ENCODE measurements at places on chromosomes 1 and 21.
A peak's percentile ranks its signal among the peaks of the same experiment; 100 is the strongest.

DNA sequence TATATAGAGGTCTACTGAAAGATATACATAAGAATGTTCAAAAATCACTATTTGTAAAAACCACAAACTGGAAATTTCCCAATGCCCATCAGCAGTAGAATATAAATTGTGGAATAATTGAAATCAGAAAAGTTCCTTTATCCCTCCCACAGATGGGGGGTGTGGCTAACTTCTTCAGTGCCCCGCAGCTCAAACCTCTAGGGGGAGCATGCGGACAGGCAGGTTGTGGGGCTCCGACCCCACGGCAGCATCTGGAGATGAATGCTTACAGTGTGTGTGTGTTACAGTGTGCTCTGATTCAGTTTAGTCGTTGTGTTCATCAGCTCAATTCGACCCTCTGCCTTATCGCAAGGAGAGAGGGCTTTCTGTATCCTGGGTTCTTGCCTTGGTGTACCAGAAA lies 262.1 kb upstream of the LRRC7 start:
- DNase-seq: no peak

GRCh38 chr1:180278596-180279395 lies 48.7 kb downstream of the LHX4 start:
- DNase-seq: no peak

DNA sequence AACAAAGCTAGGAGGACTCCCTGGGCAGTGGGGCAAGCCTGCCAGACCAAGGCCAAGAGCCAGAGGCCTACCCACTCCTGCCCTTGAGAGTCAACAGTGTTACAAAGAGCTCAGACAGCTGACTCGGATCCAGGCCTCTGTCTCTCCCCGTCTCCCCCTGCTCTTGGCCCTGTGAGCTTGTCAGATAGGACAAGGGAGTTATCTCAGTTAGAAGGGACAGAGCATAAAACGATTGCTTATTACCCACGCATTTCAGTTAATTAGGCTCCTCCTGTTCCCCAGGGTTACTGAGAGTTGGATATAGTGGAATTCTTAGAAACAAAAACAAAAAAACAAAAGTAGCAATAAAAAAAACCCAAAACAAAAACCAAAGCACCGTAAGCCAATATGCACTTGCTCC lies 1.3 kb downstream of the SLC41A1 start:
- no peak for DNase-seq

- DNase-seq: no peak
These were observed 74.9 kb downstream of the NFASC start for GRCh38 chr1:204945565-204945977.

DNA sequence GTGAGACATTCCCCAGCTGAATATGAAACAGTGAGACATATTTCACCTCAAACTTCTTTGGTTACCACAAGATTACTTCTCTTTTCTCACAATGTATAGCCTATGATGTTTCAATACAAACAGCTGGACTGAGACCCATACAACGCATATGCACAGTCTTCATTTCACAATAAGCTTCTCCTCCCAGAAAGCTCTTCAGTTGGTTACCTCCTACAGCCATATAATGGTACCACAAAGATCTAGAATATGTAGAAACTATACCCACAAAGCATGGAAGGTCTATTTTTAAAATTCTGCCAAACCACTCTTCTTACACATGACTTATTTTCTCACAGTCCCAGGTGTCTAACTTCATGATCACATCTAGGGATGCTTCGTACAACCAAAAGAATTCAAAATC lies 70.8 kb downstream of the JAK1 start:
- DNase-seq: no peak

DNA sequence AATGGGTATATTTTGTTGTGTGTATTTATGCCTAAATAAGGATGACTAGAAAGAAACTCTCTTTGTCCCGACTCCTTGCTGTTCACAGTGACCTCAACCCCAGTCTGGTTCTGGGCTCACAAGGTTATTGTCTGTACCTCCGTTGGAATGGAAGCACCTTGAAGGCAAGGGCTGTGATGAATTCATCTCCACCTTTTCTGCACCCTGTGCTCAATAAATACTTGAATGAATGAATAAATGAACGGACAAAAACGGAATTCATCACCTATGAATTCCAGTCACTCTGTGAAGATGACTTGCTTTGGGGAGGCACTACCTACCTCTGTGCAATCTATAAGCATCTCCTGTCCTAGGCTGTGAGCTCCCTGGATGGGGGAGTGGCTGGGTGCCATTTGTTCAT lies 39.3 kb downstream of the HSPG2 start:
- no peak for DNase-seq

DNA sequence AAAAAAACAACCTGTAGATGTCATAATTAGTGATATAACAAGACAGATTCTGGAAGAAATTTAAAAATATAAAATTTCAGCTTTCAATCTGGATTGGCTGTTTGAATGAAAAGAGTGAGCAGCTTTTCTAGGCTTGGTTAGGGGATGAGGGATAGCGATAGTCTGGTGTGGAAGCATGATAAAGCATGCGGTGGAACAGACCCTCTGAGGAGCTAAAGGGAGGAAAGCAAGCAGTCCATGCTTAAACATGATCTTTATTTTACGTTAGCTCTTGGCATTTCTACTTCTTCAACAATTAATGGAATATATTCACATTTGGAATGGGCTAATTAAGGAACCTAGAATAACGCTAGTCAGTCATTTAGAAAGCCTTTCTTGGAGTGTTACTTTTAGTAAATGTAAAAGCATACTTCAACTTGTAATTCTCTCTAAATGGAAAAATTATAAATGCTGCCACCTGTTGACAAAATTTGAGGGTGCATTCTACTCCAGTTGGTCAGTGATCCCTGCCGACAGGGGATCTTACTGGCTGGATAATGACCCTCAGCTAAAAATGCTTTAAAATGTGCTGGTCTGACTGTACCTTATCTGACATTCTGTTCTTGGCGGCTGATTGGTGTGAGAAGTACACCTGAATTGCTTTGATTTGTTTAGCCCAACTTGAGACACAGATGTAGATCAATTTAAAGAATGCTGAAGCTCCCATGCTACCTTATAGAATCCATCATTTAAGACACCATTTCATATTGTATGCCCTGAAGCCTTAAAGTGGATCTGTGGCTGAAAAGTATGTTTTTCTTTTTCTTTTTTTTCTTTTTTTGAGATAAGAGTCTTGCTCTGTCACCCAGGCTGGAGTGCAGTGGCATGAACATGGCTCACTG lies 61.2 kb downstream of the AK4 start:
- DNase-seq: no peak

DNA sequence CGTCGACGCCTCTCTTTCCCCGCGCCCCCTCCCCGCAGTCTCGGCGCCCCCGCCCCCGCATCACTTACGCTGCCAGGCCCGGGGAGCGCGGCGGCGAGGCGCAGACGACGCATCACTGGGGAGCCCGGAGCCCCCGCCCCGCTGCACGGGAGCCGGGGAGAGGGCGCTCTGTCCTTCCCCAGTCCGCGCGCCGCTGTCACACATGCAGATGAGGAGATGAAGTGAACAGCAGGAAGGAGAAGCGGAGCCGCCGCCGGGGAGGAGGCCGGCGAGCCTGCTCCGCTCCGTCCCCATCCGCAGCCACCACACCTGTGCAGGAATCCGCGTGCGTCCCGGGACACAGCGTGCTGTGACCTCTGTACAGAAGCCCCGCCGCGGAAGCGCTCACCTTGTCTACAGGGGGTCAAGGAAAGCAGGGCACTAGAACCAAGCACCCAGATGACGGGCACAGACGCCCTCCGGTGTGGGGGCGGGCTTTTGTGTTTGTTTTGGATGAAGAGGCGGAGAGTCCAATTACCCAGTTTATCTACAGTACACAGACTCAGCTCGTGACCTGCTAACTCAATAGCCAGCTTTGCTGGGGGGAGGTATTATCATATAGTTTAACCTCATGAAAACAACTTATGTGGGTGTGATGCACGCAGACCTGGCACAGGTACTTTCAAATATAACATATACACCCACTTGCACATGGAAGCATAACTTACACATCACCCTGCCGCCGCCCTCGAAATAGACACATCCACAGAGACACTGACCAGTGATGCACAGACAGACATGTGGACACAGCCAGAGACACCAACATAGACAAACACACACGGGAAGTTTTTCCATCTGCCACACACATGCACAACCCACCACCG lies 12.4 kb downstream of the KLHDC8A start:
- peak; percentile 41 for DNase-seq

DNA sequence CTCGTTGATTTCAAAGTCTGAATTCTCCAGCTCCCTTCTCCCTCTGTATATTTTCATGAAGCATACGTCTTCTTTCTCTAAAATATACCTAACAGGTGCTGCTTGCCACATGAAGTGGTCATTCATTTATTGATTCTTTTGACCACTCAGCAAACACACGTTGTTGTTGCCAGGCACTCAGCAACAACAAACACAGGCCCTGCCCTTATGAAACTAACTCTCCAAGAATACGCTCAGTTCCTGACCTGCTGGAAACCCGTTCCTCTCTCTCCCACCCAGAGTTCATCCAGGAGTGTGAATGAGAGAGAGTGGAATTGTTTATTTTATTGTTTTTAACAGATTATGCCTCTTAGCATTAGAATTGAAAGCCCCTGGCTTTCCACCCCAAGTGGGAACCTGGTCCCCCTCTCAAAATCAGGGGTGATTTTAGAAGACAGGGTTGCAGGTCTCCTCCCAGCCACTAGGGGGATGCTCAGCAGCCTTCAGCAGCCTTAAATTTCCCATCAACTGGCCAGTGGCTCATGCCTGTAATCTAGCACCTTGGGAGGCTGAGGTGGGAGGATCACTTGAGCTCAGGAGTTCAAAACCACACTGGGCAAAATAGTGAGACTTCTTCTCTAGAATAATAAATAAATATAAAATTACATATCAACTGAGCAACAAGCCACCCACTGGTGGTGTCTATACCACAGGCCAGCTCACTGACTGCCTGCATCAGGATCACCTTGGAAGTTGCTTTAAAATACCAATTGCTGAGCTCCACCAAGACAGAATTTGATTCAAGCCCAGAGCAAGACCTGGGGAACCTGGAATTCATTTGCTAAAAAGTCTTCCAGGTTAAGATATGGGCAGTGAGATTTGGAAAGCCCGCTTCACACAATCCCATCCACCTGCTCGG lies 181.0 kb upstream of the KLHDC7A start:
- no peak for DNase-seq

GRCh38 chr1:44855742-44856141 lies 12.7 kb upstream of the PTCH2 start:
- DNase-seq: no peak

DNA sequence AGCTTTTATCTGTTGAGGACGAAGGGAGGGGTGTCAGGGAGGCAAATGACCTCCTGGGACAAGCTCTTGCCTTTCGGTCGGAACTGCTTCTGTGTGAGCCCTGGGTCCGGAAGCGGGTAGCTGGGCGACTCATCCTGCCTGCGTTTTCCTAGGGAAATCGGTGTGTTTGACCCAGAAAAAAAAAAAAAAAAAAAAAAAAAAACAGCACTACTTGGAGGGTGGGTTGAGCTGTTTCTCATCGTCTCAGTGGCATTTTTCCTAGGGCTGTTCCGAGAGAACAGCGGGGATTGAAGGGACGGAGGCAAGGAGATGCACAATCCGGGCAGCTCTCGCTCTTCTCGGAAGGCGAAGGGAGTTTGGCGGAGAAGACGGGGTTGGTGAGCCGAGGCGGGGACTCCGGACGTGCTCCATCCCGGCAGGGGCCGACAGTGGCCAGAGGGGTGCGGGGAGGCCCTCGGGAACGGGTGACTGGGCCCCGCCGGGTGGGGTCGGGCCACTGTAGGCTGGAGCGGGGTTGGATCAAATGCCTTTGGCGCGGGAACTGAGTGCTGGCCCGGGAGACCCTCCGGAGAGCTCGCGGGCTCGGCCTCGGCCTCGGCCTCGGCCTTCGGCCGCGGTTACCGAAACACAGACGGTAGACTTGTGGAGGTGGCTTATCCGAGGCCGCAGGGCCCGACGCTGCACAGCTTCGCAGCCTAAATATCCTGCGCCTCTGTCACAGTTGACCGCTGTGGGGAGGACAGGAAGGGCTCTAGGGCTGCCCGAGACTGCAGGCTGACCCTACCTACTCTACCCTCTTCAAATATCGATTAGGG lies 2.4 kb upstream of the BARHL2 start:
- no peak for DNase-seq

DNA sequence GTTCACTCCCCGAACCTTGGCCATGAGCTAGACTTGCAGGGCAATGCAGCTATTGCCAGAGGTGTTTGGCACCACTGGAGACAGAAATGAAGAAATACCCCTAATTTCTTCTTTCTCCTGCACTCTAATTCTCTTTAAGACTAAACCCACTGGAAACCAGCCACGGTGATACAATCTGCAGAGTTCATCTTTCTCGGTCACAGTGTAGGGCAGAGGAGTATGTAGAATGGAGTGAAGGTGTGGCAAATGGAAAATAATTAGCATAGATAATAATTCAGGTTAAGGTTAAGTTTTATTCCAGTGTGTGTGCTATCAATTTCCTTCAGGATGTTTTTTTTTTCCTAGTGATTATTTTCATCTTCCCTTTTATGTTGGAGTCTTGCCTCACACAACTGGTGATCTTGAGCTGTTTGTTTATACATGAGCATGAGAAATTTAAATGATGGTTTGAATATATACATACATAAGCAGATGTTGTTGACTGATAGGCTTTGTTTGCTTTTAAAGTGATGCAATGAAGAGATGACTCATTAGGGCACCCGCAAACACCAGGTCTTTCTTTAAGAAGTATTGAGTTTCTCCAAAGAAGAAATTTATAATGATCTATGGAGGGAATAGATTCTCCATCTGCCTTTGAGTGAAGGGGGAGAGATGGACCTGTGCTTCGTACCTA lies 81.9 kb downstream of the SPATA17 start:
- no peak for DNase-seq

DNA sequence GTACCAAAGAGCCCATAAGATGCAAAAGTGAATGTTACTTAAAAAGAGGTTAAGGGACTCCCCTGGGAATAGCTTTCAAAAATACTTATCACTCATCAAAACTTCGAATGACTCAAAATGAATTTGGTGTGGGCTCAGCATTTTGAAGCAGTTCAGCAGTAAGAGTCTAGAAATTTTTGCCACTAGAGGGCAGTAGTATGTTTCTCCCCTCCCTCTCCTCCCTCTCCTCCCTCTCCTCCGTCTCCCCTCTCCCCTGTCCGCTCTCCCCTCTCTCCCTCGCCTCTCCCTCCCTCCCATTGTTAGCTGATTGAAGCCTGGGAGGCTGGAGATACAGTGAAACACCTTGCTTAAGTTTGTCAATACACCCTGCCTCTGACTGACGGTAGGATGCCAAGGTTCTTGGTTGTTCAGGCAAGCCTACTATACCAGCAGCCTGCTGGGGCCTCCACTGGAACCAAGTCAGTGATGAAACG lies 70.8 kb upstream of the TENT5C start:
- DNase-seq: peak; percentile 63

- DNase-seq: no peak
These were observed 14.8 kb downstream of the DCST2 start for GRCh38 chr1:155018617-155019348.

Data from CD4-positive, alpha-beta memory T cell (primary cell).